ENCODE measurements at places on chromosomes 13 and 19.

DNA sequence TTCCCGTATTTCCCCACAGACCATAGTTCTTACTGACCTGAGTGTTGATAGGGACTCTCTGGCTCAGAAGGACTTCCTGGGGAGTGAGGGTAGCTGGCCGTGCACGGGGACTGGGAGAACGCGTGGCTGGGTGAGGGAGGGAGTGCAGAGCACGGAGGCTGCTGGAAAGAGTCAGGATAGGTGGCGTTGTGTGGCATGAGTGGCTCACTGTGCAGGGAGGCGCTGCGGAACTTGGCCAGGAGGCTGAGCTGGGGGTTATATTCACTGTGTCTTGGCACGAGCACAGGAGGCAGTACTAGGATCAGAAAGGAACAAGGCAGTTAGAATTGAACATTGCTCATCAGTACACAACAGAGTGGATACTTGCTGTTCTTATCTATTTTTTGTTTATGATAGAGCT is 47.4 kb downstream of the SMAD9 start:
- peak; percentile 13 for DNase-seq

DNA sequence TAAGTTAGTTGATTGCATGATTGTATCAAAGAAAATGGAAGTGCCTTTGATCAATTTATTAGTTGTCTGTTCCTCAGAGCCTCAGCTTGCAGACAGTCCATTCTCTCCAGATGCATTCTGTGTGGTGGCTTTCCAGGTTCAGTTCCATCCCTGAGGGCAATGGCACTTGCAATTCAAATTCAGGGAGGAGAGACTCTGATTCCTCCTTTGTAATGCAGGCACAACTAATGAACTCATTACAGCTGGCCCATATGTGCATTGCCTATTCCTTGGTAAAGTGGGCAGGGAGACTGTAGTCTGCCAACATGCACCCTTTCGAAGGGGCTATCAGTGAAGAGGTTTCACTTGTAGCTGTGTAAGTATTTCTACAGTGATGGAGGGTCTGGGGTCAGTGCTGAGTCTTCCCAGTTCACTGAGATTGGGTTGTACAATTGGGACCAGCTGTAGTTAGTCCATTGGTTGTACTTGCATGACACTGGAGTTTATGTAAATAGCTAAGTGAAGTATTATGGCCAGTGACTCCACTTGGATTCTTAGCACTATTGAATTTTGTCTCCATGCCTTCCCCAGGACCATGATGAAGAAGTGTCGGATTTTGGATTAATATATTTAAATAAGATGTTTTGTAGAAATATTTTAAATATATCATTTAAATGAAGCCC is 401.7 kb downstream of the GPC6 start:
- DNase-seq = no peak

- no peak for DNase-seq
These were observed 483.3 kb upstream of the SPRY2 start for GRCh38 chr13:80824229-80824628.

GRCh38 chr13:63107179-63107943 is 1691.7 kb upstream of the PCDH20 start:
- DNase-seq = peak; percentile 67

DNA sequence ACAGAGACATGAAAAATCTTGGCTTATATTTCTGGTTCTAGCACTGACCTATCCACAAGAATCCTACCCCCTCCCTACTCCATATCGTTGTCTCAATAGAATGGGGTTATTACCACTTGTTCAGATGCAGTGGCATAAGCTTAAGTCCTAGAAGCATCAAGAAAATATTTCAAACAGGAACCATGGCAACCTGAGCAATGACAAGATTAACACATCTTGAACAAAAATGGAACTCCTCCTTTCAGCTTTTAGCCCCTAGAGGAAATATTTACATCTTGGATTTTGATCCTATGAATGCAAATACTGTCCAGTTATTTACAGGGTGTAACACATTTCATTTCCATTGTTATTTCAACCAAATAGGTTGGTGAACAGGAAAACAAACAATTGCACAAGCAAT is 46.1 kb upstream of the TSC22D1 start:
- peak; percentile 20 for DNase-seq

GRCh38 chr19:30175987-30176386 is 196.2 kb upstream of the ZNF536 start:
- DNase-seq = no peak

- DNase-seq = peak; percentile 76
These were observed 4.9 kb downstream of the GSX1 start for GRCh38 chr13:27797228-27797624.

- DNase-seq = no peak
These were observed 431.2 kb downstream of the FOXO1 start for GRCh38 chr13:40235160-40235796.

GRCh38 chr13:103130146-103130545 is 63.9 kb upstream of the SLC10A2 start:
- DNase-seq = no peak

GRCh38 chr13:97279913-97280312 is 57.8 kb downstream of the MBNL2 start:
- DNase-seq = no peak

GRCh38 chr19:50819636-50820035 is 4.0 kb downstream of the KLK1 start:
- no peak for DNase-seq

DNA sequence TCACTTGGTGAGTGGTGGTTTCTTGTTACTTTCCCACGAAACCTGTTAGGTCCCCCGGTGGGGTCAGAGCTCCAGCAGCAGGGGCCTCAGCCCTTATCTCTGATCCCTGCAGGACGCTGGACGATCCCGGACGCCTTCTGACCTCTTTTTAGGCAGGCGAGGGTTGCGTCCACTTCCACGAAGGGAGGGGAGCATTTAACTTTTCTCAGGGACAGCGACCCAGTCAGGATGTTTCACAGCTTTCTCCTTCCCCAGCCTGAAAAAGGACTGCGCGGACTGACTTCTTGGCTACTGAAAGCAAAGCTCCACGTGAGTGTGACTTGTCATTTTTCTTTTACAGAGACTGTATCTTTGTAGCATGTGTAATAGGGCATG is 692 bp downstream of the ZNF234 start:
- DNase-seq = no peak

DNA sequence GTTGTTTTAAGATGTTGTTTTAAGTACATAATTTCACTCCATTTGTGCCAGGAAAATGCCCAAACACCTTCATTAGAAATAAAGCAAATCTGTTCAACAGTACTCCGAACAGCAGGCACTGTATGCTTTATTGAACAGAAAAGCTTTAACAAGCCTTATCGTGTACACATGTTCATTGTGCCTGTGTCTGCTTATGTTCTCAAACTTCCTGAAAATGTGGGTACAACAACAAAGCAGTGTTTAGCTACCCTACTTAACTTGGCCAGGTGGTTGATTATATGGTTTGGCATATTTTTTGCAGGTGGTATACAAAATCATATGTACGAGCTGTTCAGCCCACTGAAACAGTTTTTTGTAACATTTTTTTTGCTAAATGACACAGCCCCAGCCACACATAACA is 718.0 kb downstream of the DACH1 start:
- peak; percentile 11 for DNase-seq

DNA sequence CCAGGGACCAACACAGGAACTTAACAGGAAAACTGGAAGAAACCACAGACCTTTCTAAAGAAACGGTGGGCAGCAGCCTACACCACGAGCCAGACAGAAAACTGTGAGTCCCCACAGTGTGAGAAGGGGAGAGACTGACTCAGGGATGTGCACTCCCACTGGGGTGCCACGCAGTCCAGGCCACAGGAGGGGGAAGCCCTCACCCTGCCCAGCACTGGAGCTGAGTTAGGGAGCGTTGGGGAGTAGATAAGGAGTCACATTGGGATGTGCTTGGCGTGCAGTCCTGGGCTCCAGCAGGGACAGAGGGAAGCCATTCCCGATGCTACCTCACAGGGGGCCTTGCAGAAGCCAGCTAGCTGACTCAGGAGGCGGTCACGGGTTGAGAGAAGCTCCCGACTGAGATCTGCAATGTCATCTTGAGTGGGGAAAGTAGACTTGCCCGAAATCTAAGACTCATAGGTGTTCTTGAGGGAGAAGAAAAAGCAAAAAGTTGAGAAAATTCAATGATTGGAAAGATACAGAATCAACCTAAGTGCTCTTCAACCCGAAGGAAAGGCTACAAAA is 17.3 kb downstream of the SIGLEC8 start:
- DNase-seq = no peak

- DNase-seq = no peak
These were observed 690 bp downstream of the KMT2B start for GRCh38 chr19:35718345-35719041.

DNA sequence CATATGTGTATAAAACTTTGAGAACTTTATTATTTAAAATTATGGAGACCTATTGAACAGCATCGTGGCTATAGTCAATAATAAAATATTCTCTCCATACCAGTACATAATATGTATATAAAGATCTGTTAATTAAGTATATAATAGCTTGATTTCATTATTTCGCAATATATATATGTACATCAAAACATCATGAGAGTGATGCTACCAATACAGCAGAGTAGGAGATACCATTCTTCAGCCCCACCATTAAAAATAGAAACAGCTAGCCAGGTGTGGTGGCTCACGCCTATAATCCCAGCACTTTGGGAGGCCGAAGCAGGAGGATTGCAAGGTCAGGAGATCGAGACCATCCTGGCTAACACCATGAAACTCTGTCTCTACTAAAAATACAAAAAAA is 1755.3 kb upstream of the SPRY2 start:
- no peak for DNase-seq

All from brain (organoid and tissue), 16 donors.